Pancreas (tissue), 10 donors: ENCODE measurements at places on chromosomes 13 and 19. TPM values are rescaled to one million over a fixed set of nuclear protein-coding genes. Genes with fewer than 3 reads are reported as not detected.

DNA sequence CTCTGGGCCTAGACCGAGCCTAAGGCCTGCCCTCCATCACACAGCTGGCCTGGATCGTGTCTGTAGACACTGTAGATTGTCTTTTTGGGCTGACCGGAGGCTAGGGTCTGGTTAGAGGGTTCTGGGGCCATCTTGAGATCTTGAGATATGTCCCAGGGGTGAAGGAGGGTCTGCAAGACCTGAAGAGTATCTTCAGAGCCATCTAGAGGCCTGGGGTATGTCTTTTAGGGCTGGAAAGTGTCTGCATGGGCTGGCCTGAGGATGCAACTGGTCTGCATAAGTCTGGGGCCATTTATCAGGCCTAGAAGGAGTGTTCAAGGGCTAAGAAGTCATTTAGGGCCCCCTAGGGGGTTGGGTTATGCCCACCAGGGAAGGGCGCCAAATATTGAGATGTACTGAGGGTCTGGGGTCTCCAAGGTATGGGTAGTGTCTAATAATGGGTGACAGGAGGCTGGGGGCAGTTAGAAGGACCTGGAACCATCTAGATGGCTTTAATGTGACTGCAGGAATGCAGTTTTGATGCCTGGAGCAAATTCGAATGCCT is 555 bp downstream of the SCAF1 start:
- peak overlapping the region; percentile 98 for H3K27ac ChIP-seq
- no peaks in the 10 kb centered on the region for H3K27me3 ChIP-seq
- H3K4me1 ChIP-seq, result peaks cover 5% of the 10 kb centered on the region
- DNase-seq, result no peak

Gene PNMA8A
- total RNA-seq, result 7.2 TPM

GRCh38 chr13:110574161-110574560 is 12.6 kb upstream of the RAB20 start:
- H3K27me3 ChIP-seq, result no peaks in the 10 kb centered on the region
- H3K4me3 ChIP-seq, result no peak overlapping the region
- no peak overlapping the region for H3K27ac ChIP-seq
- no peaks in the 10 kb centered on the region for H3K36me3 ChIP-seq

DNA sequence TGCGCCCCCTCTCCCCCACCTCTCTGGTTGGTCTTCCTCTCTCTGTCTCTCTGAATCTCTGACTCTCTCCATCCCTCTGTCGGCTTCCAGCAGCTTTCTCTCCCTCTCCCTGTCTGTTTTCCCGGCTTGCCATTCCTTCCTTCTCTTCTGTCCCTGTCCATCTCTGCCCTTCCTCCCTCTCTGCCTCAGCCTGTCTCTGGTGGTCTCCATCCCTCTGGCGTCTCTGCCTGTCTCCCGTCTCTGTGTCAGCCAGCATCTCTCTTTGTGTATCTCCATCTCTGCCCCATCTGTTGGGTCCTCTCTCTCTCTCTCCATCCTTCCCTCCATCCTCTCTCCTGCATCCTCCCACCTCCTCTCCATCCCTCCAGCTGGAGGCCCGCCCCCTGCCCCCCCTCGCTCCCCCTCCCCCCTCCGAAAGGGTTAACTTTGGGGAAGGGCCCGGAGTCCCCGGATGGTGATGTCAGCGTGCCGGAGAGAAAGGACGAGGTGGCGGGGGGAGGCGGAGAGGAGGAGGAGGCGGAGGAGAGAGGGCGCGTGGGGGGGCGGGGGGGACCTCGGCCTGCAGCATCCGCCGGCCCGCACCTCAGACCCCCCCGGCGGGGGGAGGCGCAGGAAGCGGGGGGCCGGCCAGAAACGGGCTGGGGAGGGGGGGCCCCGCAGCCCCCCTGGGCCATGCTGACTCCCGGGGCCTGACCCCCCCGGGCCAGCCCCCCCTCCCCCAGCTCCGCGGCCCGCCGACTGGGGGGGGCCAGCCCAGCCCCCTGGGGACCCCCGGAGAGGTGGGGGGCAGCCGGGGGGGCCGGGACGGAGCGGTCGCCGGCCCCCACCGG is at the start of gene BRSK1:
TSS of gene BRSK1 (plus strand) at position 450 of the 830 bp plus-strand sequence. CDS start 446 bp downstream, outside the sequence.
- peaks cover 5% of the 10 kb centered on the region for H3K4me1 ChIP-seq
- no peaks in the 10 kb centered on the region for H3K27me3 ChIP-seq
- H3K27ac ChIP-seq, result no peak within 1 kb of the TSS
- no peak within 1 kb of the TSS for H3K4me3 ChIP-seq
- no peaks in the 10 kb centered on the region for H3K36me3 ChIP-seq

Gene THAP8
- 2.5 TPM for total RNA-seq

- H3K4me1 ChIP-seq, result no peaks in the 10 kb centered on the region
- DNase-seq, result no peak
- H3K27ac ChIP-seq, result no peak overlapping the region
- H3K36me3 ChIP-seq, result no peaks in the 10 kb centered on the region
Observed at GRCh38 chr13:97435323-97435722, 1.4 kb downstream of the RAP2A start.

- no peak for DNase-seq
- H3K27me3 ChIP-seq, result no peaks in the 10 kb centered on the region
- no peak overlapping the region for H3K27ac ChIP-seq
- no peaks in the 10 kb centered on the region for H3K4me1 ChIP-seq
- no peaks in the 10 kb centered on the region for H3K36me3 ChIP-seq
Observed at GRCh38 chr13:29005763-29006120, 185.6 kb downstream of the MTUS2 start.

Gene SLC46A3
- total RNA-seq, result 9.0 TPM

Gene DACT3
- 0.52 TPM for total RNA-seq

- H3K27me3 ChIP-seq, result no peaks in the 10 kb centered on the region
- peak overlapping the region; percentile 31 for H3K27ac ChIP-seq
- H3K4me3 ChIP-seq, result no peak overlapping the region
- H3K4me1 ChIP-seq, result no peaks in the 10 kb centered on the region
- H3K36me3 ChIP-seq, result no peaks in the 10 kb centered on the region
Observed at GRCh38 chr19:5078666-5079065, 109.8 kb downstream of the KDM4B start.

GRCh38 chr13:76836311-76836710 is 49.9 kb downstream of the KCTD12 start:
- no peaks in the 10 kb centered on the region for H3K4me1 ChIP-seq
- H3K4me3 ChIP-seq, result no peak overlapping the region
- no peak for DNase-seq
- H3K27ac ChIP-seq, result no peak overlapping the region
- H3K36me3 ChIP-seq, result no peaks in the 10 kb centered on the region

DNA sequence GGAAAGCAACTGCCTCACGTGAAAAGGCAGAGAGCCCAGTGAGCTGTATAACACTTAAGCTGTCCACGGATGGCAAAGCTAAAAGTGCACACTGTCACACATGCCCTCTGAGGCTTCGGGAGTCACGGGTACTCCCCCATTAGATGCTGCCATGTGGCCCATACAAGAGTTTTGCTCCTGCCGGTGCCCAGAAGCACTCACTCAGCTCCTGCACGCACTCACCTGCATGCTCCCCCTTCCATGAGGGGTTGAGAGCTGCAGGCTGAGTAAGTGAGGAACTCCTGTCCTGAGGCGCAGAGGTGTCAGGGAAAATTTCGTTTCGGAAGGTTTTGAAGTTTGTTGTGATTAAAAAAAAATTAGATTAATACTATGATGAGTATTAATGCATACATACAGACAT is 939.2 kb upstream of the ATXN8OS start:
- H3K27ac ChIP-seq, result no peak overlapping the region
- H3K36me3 ChIP-seq, result no peaks in the 10 kb centered on the region

DNA sequence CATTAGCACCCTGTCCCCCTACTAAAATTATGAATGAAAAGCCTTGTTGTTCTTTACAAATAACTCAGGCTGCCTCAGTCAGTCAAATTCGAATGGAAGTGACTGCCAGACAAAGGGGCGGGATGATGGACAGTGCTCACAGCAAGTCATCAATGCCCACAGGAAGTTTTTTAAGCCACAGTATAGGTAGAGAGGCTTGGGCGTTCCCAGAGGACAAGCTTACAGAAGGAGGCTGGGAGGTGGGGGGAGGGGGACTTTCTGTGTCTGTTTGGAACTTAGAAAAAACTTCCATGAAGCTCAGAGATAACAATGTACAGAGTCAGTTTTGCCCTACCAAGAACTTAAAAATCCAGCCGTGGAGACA is 18.5 kb upstream of the SPRY2 start:
- no peaks in the 10 kb centered on the region for H3K36me3 ChIP-seq
- no peak overlapping the region for H3K27ac ChIP-seq
- no peaks in the 10 kb centered on the region for H3K27me3 ChIP-seq
- DNase-seq, result no peak
- no peaks in the 10 kb centered on the region for H3K4me1 ChIP-seq
- H3K4me3 ChIP-seq, result no peak overlapping the region

Gene ZNF790
- total RNA-seq, result 3.4 TPM

DNA sequence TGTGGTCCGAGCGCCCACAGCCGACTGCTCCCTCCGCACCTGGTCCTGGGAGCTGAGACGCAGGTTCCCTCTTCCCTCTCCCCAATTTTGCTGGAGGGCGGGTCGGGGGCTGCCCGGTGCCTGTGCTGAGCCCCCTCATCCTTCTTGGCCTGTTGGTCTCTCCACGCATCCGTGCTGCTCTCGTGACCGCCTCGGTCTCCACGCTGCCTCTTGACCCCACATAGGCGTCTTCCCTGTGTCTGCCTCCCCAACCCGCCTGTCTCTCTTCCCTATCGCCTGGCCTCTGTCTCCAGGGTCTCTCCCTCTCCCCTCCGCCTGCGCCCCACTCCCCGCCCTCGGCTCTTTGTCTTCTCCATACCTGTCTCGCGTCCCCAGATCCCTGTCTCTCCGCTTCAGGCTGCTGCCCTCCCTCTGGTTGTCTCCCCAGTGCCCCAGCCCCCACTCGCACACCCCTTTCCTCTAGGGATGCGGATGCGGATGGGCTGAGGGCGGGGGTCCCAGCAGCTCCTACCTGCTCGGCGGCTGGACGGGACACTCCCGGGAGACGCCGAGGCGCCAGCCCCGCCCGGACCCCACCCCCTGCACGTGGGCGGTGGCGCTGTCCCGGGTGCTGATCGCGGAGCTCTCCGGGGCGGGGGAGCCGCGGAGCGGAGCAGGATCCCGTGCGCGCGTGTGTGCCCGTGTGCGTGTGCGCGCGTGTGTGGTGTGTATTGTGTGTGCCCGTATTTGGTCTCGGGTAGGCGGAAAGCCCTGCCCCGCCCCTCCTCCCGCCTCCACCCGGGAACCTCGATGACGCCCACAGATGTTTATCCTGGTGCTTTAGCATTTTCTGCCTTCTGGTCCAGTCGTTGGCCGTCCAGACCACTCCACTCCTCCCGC is at the start of gene SYT5:
TSS of gene SYT5 (minus strand) at position 684 of the 879 bp plus-strand sequence. CDS start 1,248 bp downstream, outside the sequence.
- H3K36me3 ChIP-seq, result no peaks in the 10 kb centered on the region
- no peaks in the 10 kb centered on the region for H3K27me3 ChIP-seq
- peak; percentile 44 for DNase-seq
- H3K27ac ChIP-seq, result no peak within 1 kb of the TSS
- H3K4me1 ChIP-seq, result no peaks in the 10 kb centered on the region

GRCh38 chr13:112451512-112452379 is 75.6 kb downstream of the SPACA7 start:
- no peak for DNase-seq
- no peak overlapping the region for H3K27ac ChIP-seq
- H3K27me3 ChIP-seq, result no peaks in the 10 kb centered on the region
- peaks cover 4% of the 10 kb centered on the region for H3K4me1 ChIP-seq
- no peak overlapping the region for H3K4me3 ChIP-seq
- H3K36me3 ChIP-seq, result no peaks in the 10 kb centered on the region
